ENCODE measurements at places on chromosomes 16 and 17.

DNA sequence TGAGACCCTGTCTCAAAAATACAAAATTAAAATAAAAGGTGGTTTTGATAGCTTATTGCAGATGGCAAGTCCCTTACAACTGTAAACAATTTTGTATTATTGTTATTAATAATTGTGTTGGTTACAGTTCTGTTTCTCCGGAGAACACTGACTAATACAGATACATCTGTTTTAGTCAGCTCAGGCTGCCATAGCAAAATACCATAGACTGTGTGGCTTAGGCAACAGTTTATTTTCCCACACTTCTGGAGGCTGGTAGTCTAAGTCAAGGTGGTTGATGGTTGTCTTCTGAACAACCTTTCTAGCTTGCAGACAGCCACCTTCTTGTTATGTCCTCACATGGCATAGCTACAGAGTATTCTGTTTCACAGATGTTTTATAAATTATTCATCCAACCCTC is 14.2 kb upstream of the IL21R start:
- no peak for DNase-seq

DNA sequence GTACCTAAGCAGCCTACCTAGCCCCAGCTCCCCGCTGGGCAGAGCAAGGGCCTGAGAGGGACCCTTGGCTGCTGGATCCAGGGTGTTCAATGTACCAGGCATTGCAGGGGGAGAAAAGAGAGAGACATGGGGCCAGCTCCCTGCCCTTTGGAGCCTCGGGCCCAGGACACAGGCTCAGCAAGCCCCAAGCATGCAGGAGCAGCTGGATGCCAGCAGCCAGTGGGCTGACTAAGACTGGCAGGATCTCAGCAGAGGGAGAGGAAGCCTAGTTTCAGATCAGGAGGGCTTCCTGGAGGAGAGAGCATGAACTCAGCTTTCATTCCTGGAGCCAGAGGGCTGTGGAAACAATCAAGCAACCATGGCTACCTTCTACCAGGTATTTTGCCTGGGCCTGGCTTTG is 82.0 kb upstream of the NKD1 start:
- no peak for DNase-seq

- DNase-seq, result no peak
Measured at GRCh38 chr17:73463821-73464220, 152.0 kb upstream of the CDC42EP4 start.

GRCh38 chr16:29893553-29893952 is 5.8 kb downstream of the SEZ6L2 start:
- no peak for DNase-seq

DNA sequence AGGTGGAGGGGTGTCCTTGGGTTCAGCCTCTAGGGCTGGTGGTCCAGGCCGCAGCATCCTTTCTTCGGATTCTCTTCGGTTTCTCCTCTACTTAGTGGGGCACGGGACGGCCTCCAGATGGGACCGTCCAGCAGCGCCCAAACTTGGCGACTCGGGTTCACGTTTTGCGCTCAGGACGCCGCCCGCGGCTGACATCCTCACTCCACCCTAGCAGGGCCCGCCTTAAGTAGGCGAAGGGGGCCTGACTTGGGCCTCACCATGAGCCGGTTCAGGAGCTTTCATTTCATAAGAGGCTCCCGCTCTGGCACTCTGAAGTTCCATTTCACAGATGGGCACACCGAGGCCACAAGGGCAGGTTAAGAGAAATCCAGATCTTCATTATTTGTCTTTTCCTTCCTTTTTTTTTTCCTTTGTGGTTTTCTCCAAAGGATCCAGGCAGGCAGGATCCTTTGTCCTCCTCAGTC is 141.2 kb downstream of the SEC14L1 start:
- no peak for DNase-seq

DNA sequence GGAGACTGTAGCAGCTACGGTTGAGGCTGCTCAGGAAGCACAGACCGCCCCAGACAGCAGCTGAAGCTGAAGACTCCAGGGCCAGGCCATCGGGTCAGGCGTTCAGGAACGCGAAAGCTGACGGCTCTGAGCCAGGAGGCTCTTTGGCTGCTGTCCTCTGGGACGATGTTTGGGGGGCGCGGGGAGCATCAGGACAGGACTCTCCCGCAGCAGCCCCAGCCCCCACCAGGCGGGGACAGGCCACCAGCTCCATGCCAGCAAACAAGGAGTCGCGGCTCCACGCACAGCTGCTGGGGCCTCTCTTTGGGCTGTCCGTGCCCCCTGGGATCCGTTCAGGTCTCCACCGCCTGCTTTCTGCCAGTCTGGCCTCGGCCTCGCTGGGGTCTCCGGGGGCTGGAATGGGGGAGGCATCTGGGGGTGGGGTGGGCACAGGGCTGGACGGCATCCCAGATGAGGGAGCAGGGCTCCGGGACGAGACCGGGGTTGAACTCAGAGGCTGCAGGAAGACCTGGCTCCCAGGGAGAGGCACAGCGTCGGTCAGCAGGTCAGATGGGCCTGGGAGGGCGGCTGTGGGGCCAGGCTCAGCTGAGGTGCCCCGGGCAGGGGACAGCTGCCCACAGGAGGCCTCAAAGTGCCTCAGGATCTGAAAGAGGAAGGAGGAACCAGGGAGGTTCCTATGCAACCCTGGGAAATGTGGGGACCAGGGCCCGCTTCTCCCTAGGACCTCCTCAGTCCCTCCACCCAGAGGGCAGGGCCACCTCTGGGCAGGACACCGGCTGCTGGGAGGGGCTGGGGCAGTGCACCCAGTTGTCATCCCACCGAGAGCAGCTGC is 6.3 kb upstream of the CEP131 start:
- DNase-seq, result no peak
